Mesenteric fat pad (tissue), 1 donor: ENCODE measurements at places on chromosomes 6 and 20. TPM values are rescaled to one million over a fixed set of nuclear protein-coding genes. Genes with fewer than 3 reads are reported as not detected.

DNA sequence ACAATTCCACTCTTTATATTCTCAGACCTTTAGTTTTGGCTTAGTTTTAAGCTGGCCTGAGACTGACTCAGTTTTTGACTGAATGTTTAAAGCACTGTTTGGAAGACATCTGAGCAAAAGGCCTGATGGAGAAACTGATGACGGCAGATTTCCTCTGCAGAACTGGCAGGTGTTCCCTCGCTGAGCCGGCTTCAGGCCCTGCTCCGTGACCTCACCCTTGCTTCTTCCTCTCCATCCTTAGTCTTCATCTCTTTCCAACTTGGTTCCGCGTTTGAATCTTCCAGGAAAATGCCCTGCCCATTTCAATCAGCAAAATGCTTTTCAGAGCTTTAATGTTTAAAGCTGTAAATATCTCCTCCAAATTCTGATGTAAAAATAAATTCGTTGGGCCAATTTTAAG lies 6.6 kb downstream of the NKX2-4 start:
- no peak for DNase-seq

DNA sequence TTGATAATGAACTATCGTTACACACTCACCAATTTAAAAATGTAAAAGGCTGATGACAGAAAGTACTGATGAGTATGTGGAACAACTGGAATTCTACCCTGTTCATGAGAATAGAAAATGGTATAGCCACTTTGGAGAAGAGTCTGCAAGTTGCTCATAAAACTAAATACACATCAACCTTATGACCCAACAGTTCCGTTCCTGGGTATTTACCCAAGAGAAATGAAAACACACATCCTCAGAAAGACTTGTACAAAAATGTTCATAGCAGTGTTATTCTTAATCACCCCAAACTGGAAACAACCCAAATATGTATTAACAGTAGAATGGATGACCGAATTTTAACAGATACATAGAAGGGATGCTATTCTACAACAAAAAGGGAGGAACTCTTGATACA lies 145.7 kb upstream of the LRFN2 start:
- no peak for DNase-seq

The GSTA4 gene
- 20.4 TPM for total RNA-seq

The SMLR1 gene
- total RNA-seq = not detected
